NCI-H446 treated with DMSO at 0.1 percent for 48 hours (cell line): ENCODE measurements at places on chromosomes 1 and 21.
A peak's percentile ranks its signal among the peaks of the same experiment; 100 is the strongest.

DNA sequence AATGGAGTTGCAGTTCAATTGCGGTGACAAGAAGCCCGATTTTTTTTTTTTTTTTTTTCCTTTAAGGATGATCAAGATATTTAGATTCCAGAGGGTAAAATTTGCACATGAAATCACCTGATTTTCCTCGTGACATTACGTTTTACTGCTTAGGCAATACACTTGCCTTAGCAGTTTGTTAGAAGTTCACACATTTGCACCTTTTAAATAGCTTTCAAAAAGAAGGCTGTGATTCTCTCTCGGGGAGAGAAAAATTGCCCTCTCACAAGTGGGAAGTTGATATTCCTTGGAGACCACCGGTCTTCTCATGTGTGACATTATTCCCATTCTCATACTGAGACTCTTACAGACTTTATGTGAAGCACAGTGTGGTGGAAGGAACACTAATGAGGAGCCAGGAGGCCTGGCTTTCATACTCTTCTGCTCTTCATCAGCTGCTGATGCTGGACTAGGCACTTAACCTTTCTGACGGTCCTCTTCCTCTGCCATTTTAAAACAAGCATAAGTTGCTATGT is 69.8 kb upstream of the HSPA13 start:
- no peak for DNase-seq

DNA sequence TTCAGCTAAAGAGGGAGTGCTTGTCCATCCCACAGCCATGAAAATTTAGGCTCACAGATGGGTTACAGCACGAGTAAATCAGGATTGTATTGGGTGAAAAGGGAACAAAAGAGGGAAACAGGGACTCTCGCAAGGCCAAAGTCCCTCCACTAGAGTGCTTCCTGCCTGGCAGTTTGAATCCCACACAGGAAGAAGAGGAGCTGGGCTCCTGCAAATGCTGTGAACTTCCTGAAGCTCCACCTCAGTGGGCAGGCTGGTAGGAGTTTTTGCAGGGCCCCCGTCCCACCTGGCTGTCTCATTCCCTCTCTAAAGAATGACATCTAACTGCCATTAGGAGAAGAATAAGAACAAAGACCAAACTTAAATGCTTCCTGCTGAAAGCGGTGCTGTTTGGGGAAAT is 712.0 kb upstream of the PRMT6 start:
- DNase-seq: no peak

- DNase-seq: no peak
These were observed 25.0 kb upstream of the TSPAN2 start for GRCh38 chr1:115114308-115114707.

- no peak for DNase-seq
These were observed 144.9 kb downstream of the CD247 start for GRCh38 chr1:167373398-167373797.

GRCh38 chr1:21027805-21028204 is 148.9 kb downstream of the EIF4G3 start:
- no peak for DNase-seq

DNA sequence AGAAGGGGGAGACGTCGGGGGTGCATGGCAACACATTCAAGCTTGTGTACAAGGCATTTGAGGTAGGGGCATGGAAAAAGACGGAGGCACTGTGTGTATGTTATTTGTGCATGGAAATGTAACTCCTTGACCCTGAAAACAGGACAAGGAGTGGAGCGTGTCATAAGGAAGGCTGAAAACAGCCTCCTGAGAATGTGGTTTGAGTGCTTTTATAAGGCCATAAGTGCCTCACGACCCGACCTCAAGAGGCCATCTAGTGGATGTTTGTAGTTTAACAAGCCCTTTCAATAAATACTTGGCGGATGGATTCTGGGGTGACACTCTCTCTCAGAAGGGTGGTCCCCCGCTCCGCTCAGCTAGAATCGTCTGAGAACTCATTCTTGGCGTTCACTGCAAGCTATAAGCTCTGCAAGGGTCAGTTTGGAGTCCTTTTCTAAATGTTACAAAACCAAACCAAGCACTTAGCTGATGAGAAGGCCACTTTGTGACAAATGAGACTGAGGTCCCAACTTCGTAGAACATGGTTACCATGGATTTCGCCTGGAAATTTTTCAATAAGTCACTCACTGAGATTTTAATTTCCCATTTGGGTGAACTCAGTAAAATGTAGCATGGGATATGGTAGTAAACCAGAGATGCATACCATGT is 38.8 kb upstream of the CLCA4 start:
- no peak for DNase-seq

DNA sequence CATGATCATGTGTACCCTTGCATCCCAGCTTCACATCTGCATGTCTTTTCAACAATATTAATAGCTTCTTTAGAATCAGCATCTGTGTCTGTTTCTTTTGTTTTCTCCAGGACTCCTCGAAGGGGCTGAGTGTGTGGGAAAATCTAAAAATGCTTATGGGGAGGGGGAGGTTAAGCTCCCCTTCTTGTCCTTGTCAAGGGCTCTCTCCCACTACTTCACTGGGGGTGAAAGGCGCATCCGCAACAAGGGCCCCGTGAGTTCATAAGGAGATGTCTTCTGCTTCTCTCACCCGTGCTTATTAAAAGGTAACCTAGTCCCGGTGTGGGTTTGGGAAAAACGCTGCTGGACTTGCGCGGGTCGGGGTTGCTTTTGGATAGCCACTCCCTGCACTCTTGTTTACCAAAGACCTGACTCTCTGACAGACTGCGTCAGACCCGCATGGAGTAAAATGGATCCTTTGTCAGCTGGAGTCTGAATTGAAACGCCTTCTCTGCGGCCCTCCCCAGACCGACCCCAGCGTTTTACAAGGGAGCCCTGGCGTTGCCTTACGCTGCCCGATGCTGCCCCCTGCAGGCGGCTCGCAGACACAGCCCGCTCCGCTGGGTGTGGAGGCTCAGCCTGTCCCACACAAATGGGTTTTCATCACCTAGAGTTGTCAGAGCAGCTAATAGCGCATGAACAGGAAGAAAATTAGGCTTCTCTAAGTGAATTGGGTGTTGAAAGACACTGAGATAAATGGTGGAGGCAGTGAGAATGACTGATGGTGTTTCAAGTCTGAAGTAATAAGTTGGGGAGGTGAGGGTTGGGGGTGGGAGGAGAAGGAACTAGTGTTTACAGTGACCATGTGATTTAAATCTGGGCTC is 53.8 kb downstream of the IER5 start:
- DNase-seq: peak; percentile 87

DNA sequence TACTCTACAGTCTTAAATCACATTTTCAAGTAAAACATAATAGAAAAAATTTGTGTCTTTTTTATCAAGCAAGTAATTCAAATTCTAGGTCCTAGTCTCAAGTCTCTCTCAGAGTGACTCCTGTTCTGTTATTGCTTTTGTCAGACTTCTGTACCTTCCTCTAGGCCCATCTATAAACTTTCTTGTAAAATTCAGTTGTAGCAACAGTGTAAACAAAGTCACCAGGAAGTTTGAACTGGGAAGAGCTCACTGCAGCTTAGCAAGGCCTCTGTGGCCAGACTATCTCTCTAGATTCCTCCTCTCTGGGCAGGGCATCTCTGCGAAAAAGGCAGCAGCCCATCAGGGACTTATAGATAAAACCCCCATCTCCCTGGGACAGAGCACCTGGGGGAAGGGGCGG is 13.5 kb upstream of the ZNF678 start:
- DNase-seq: no peak

DNA sequence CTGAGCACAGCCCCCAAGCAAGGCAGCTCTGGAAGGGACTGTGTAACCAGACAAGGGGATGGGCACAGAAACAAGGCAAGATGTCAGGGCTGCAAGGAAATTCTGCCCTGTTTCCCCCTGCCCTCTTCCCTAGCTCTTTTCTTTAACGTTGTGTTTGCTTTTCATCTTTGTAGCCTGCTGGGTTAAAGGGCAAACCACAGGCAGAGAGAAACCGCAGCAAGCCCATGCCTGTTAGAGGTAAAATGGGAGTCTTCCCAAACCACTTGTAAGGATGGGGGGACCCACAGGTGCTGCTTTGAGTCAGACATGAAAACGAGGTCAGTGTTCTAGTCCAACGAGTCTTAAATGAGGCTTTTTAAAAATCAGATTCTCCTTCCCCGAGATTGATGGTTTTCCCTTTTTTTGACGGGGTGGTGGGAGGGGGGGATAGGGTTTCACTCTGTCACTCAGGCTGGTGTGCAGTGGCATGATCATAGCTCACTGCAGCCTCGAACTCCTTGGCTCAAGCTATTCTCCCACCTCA is 13.3 kb downstream of the TGFBR3 start:
- no peak for DNase-seq
